ENCODE measurements at places on chromosomes 2 and 18. TPM values are rescaled to one million over a fixed set of nuclear protein-coding genes. Genes with fewer than 3 reads are reported as not detected.
A peak's percentile ranks its signal among the peaks of the same experiment; 100 is the strongest.

GRCh38 chr2:60306267-60306861 is 247.1 kb downstream of the BCL11A start:
- H3K27me3 ChIP-seq, result peaks cover 21% of the 10 kb centered on the region
- H3K4me1 ChIP-seq, result peaks cover 4% of the 10 kb centered on the region
- no peak overlapping the region for H3K4me3 ChIP-seq
- no peak for DNase-seq
- H3K27ac ChIP-seq, result no peak overlapping the region

DNA sequence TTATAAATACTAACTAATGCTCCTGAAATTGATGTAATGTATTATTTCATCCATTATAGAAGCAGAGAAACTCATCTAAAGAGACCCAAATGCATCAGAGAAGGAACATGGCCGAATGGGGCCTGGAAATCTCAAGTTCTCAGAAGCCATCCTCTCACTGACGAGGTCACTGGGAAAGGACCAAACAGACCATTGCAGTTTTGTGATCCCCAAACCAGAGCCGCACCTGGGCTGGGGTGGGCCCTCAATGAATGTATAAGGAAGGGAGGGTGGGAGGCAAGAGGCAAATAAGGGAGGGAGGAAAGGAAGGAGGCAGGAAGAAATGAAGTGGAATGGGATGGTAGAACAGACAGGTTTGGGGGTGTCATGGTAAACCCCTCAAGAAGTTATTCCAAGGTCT is 245.3 kb upstream of the ID2 start:
- no peak overlapping the region for H3K27ac ChIP-seq
- H3K4me1 ChIP-seq, result peaks cover 22% of the 10 kb centered on the region
- H3K27me3 ChIP-seq, result peaks cover 4% of the 10 kb centered on the region
- no peak for DNase-seq
- no peaks in the 10 kb centered on the region for H3K36me3 ChIP-seq

DNA sequence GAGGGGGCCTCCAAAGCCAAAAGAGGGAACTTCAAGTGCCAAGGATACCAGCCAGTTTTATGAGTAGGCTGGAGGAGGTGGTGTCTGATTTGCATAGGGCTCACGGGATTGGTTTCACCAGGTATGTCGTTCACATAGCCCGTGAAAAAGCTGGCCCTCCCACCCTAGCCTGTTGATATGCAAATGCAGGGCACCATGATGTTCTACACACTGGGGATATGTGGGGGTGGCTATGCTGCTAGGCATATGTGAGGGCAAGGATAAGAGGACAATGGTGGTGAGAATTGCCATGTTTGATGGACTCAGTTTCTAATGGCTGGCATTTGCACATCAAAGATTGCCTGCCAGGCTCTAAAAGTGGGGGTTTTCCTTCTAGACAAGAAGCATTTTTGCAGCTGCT is 378.6 kb downstream of the DPP10 start:
- H3K27ac ChIP-seq, result no peak overlapping the region
- H3K4me1 ChIP-seq, result no peaks in the 10 kb centered on the region
- no peaks in the 10 kb centered on the region for H3K36me3 ChIP-seq
- no peak overlapping the region for H3K4me3 ChIP-seq
- H3K27me3 ChIP-seq, result no peaks in the 10 kb centered on the region
- DNase-seq, result no peak

- peaks cover 3% of the 10 kb centered on the region for H3K36me3 ChIP-seq
- H3K4me1 ChIP-seq, result peaks cover 23% of the 10 kb centered on the region
- no peak for DNase-seq
- H3K27me3 ChIP-seq, result no peaks in the 10 kb centered on the region
- no peak overlapping the region for H3K4me3 ChIP-seq
Measured at GRCh38 chr2:197359859-197360258, 49.3 kb upstream of the ANKRD44 start.

DNA sequence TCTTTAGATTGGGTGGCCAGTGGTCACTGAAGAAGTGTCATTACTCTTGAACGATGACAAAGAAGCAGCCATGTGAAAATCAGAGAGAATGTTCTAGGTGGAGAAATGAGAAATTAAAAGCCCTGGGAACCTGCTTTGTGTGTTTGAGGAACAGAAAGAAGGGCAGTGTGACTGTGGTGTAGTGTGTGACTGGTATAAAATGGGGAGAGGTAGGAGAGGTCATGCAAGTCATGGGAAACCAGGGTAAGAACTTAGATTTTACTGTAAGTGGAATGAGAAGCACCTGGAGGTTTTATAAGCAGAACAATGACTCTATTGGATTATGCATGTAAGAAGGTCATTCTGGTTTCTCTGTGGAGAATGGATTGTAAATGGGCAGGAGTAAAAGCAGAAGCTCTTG is 12.2 kb downstream of the ICOS start:
- DNase-seq, result no peak
- H3K27ac ChIP-seq, result peak overlapping the region; percentile 42
- H3K36me3 ChIP-seq, result peaks cover 67% of the 10 kb centered on the region
- H3K4me3 ChIP-seq, result peak overlapping the region; percentile 31

GRCh38 chr2:65675350-65675749 is 243.0 kb upstream of the SPRED2 start:
- H3K27me3 ChIP-seq, result peaks cover 4% of the 10 kb centered on the region
- no peaks in the 10 kb centered on the region for H3K4me1 ChIP-seq
- DNase-seq, result no peak
- H3K36me3 ChIP-seq, result no peaks in the 10 kb centered on the region
- no peak overlapping the region for H3K27ac ChIP-seq

- no peak overlapping the region for H3K4me3 ChIP-seq
- H3K4me1 ChIP-seq, result no peaks in the 10 kb centered on the region
- no peaks in the 10 kb centered on the region for H3K27me3 ChIP-seq
- H3K36me3 ChIP-seq, result no peaks in the 10 kb centered on the region
Measured at GRCh38 chr18:7520200-7520785, 46.8 kb upstream of the PTPRM start.

- no peak overlapping the region for H3K4me3 ChIP-seq
- no peak overlapping the region for H3K27ac ChIP-seq
- no peaks in the 10 kb centered on the region for H3K36me3 ChIP-seq
- no peaks in the 10 kb centered on the region for H3K4me1 ChIP-seq
- DNase-seq, result no peak
Measured at GRCh38 chr2:45380131-45380836, 230.8 kb downstream of the SRBD1 start.

GRCh38 chr2:170514140-170514539 is 201.0 kb upstream of the SP5 start:
- DNase-seq, result no peak
- no peak overlapping the region for H3K4me3 ChIP-seq
- peaks cover 4% of the 10 kb centered on the region for H3K36me3 ChIP-seq

DNA sequence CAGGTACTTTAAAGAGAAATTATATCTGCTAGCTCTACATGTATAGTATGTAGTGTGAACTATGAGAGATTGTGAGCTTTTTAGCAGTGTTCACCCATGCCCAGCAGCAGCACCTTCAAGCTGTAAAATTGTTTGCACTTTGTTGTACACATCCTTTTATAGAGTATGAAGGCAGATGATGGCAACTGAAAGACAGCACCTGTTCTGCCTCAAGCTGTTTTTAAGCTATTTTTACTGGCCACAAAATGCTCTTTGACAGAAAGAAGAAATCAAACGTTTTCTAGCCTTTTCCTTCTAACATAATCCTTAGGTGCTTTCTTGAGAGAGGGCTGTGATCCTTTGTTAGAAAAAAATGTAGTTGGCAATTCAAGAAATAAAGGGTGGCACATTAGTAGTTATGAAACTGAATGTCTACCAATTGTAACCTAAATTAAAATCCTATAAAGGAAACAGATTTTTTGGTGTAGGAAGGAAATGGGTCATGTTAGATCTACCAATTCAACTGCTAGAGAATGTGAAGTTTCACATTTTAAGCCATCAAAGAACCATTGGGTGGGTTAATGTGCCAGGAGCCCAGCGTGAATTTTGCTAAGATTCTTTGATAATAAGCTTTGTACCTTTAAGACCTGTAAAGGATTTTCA is 59.5 kb downstream of the R3HDM1 start:
- no peak for DNase-seq
- H3K27me3 ChIP-seq, result no peaks in the 10 kb centered on the region
- peaks cover 16% of the 10 kb centered on the region for H3K4me1 ChIP-seq
- H3K36me3 ChIP-seq, result peaks cover 30% of the 10 kb centered on the region
- H3K27ac ChIP-seq, result no peak overlapping the region

DNA sequence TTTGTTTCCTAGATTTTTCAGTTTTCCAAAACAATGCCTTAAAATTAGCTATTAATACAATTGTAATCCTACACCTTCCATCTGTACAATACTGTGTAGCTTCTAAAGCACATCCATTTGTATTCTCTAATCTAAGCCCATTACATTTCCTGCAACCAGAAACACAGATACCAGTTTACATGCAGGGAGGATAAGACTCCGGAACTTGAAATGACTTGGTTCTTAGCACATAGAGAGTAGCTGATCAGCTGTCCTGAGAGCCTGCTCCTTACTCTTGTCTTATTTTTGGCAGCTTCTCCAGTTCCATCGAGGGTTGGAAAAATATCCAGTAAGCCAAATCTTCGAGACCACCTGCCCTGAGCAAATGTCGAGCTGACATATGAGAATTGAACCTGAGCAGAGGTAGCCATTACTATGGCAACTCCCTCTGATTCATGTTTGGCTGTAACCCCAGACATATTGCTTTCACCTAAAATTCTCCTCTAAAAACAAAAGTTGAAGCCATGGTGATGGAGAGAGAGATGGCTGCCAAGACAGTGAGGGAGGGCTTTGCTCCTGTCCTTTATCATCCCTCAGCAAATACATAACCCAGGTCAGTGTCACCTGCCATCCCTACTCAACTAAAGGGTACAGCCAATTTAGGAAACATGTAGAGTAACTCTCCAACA is 542.8 kb downstream of the IRS1 start:
- no peak overlapping the region for H3K27ac ChIP-seq
- no peaks in the 10 kb centered on the region for H3K36me3 ChIP-seq
- H3K4me1 ChIP-seq, result no peaks in the 10 kb centered on the region
- DNase-seq, result no peak

DNA sequence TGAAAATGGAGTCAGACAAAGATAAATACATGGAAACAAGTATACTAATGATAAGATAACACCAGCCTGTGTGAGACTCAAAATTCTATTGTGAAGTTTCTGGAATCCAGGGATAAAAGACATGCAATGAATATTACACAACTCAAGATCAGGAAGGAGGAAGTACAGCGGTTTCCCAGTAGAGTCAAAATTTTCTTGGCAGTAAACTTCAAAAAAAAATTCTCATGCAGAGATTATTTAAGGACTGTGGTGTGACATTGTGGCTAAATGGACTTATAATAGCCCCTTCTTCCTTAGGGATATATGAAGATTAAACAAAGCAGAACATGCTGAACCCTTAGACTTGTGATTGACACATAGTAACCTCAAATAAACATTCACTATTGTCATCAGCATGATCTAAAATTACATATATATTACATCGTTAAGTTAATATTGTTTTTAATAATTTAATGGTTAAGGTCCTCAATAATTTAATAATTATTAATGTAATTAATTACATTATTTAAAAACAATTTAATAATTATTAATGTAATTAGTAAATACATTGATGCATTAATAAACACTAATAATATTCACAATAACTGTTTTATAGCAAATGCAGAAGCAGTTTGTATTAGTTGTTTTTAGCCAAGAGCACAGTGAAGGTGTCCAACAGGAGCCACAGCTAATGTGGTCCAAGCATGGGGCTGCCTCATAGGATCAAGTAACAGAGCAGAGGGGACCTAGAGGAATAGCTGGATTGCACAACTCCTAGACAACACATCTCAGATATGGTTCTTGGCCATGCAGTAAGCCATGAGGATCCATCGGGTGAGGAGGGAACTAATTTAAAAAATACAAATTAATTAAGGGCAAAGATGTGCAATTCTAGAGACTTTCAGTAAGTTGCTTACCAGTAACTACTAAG is 77.3 kb downstream of the POLE4 start:
- H3K4me1 ChIP-seq, result peaks cover 10% of the 10 kb centered on the region
- no peaks in the 10 kb centered on the region for H3K27me3 ChIP-seq
- H3K36me3 ChIP-seq, result no peaks in the 10 kb centered on the region
- no peak for DNase-seq
- no peak overlapping the region for H3K4me3 ChIP-seq
- no peak overlapping the region for H3K27ac ChIP-seq

GRCh38 chr2:203719456-203720410 is 13.3 kb downstream of the CD28 start:
- H3K27me3 ChIP-seq, result no peaks in the 10 kb centered on the region
- H3K27ac ChIP-seq, result peak overlapping the region; percentile 91
- peaks cover 67% of the 10 kb centered on the region for H3K36me3 ChIP-seq
- DNase-seq, result no peak
- peaks cover 84% of the 10 kb centered on the region for H3K4me1 ChIP-seq

DNA sequence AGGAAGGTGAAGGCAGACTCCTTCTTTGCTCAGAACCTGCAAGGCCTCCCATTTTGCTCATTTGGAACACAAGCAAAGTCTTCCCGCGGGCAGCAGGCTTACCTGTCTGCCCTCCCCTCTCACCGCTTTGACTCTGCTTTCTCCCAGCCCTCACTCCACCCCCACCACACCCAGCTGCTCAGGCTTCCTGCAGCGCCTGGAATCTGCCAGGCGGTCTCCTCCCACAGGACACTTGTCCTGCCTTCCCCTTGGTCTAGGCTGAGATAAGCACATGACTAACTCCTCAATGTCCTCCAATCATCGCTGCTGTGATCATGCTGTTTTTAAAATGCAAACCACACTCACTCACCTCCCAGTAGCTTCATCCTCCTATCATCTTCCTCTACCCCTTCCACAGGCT is 430.0 kb downstream of the ZNF516 start:
- H3K36me3 ChIP-seq, result no peaks in the 10 kb centered on the region
- H3K4me3 ChIP-seq, result no peak overlapping the region
- no peak for DNase-seq

DNA sequence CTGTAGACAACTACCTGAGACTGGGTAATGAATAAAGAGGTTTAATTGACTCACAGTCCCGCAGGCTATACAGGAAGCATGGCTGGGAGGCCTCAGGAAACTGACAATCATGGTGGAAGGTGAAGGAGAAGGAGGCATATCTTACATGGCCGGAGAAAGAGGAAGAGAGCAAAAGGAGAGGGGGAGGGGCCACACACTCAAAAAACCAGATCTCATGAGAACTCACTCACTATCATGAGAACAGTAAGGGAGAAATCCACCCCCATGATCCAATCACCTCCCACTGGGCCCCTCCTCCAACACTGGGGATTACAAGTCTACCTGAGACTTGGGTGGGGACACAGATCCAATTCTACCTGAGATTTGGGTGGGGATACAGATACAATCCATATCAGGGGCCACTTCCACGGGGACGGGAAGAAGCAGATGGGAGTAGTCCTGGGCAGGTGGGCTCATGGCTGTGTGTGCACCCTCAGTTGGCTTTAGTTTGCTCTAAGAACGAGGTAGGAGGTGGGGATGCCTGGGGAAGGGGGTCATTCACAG is 9.9 kb downstream of the MAB21L4 start:
- no peak overlapping the region for H3K4me3 ChIP-seq
- no peaks in the 10 kb centered on the region for H3K36me3 ChIP-seq
- H3K4me1 ChIP-seq, result no peaks in the 10 kb centered on the region
- DNase-seq, result no peak
- no peak overlapping the region for H3K27ac ChIP-seq

GRCh38 chr2:179532863-179533278 is 268.2 kb upstream of the SESTD1 start:
- no peak overlapping the region for H3K4me3 ChIP-seq
- no peaks in the 10 kb centered on the region for H3K27me3 ChIP-seq
- DNase-seq, result no peak
- no peak overlapping the region for H3K27ac ChIP-seq

Gene ASXL3
- total RNA-seq, result not detected

Gene GALNT13
- total RNA-seq, result not detected

Gene KANSL1L
- total RNA-seq, result 4.9 TPM

Gene LIMS4
- 0.21 TPM for total RNA-seq

Gene SPP2
- not detected for total RNA-seq

Gene SP110
- total RNA-seq, result 121 TPM

Gene EPC2
- total RNA-seq, result 25.4 TPM

Gene NEUROD1
- total RNA-seq, result not detected

Gene TDRD15
- total RNA-seq, result not detected

Gene PRKAG3
- total RNA-seq, result not detected
